ENCODE measurements at places on chromosomes 4 and X. TPM values are rescaled to one million over a fixed set of nuclear protein-coding genes. Genes with fewer than 3 reads are reported as not detected.

Gene TCEAL3
- polyA plus RNA-seq = 10.4 TPM

Gene UGT2A1
- polyA plus RNA-seq = 0.16 TPM

Gene BCLAF3
- polyA plus RNA-seq = 4.2 TPM

Gene ATP2B3
- 0.71 TPM for polyA plus RNA-seq

Gene ZAR1
- not detected for polyA plus RNA-seq

Gene PNMA5
- 0.08 TPM for polyA plus RNA-seq

Gene SSX2
- not detected for polyA plus RNA-seq

Gene ETDA
- polyA plus RNA-seq = not detected

Gene RAP1GDS1
- 21.8 TPM for polyA plus RNA-seq

Gene STOX2
- polyA plus RNA-seq = 6.2 TPM

Gene SYN1
- 4.0 TPM for polyA plus RNA-seq

Gene FOXO4
- 33.1 TPM for polyA plus RNA-seq

Gene ZNF711
- polyA plus RNA-seq = 30.3 TPM

Gene F8A2
- not detected for polyA plus RNA-seq

Gene ATOH1
- not detected for polyA plus RNA-seq

Gene ARMCX2
- polyA plus RNA-seq = 128 TPM

Gene DSPP
- not detected for polyA plus RNA-seq

Gene C4orf46
- 19.8 TPM for polyA plus RNA-seq

Gene TRIML2
- polyA plus RNA-seq = not detected

Gene USP26
- not detected for polyA plus RNA-seq

Gene RNF4
- 38.5 TPM for polyA plus RNA-seq

Gene CA5B
- 3.0 TPM for polyA plus RNA-seq

Gene CYSLTR1
- 7.5 TPM for polyA plus RNA-seq

Gene CMC4
- 5.3 TPM for polyA plus RNA-seq

Gene MAOA
- 0.84 TPM for polyA plus RNA-seq

Gene GLOD5
- polyA plus RNA-seq = not detected

Gene TLR10
- 0.90 TPM for polyA plus RNA-seq

Gene MAGEC2
- polyA plus RNA-seq = not detected

Gene F9
- not detected for polyA plus RNA-seq

Gene TMEM150C
- 3.5 TPM for polyA plus RNA-seq

Gene USP46
- polyA plus RNA-seq = 33.6 TPM

Gene CHIC2
- polyA plus RNA-seq = 21.4 TPM

Gene RHOH
- polyA plus RNA-seq = 0.82 TPM

Gene XAGE2
- not detected for polyA plus RNA-seq

Gene OTUD6A
- polyA plus RNA-seq = not detected

Gene HTR2C
- not detected for polyA plus RNA-seq

Gene TBC1D14
- polyA plus RNA-seq = 42.9 TPM

Gene VEGFC
- polyA plus RNA-seq = 10.4 TPM

Gene SPARCL1
- 191 TPM for polyA plus RNA-seq

Gene GPR119
- polyA plus RNA-seq = not detected

Gene OPRPN
- not detected for polyA plus RNA-seq

Gene GAGE10
- polyA plus RNA-seq = not detected

Gene HOPX
- polyA plus RNA-seq = 43.5 TPM

Gene PAGE4
- polyA plus RNA-seq = not detected

Gene TMEM187
- 5.9 TPM for polyA plus RNA-seq

Gene SOD3
- 20.8 TPM for polyA plus RNA-seq

Gene CENPE
- polyA plus RNA-seq = 8.4 TPM

Gene CENPVL3
- 0.61 TPM for polyA plus RNA-seq
